HCT116 (cell line): ENCODE measurements at places on chromosomes 2 and 18.
A peak's percentile ranks its signal among the peaks of the same experiment; 100 is the strongest.

- no peak for DNase-seq
These were observed 266.5 kb downstream of the NEDD4L start for GRCh38 chr18:58310517-58310916.

GRCh38 chr18:50099725-50100407 lies 95.1 kb downstream of the MYO5B start:
- no peak for DNase-seq

DNA sequence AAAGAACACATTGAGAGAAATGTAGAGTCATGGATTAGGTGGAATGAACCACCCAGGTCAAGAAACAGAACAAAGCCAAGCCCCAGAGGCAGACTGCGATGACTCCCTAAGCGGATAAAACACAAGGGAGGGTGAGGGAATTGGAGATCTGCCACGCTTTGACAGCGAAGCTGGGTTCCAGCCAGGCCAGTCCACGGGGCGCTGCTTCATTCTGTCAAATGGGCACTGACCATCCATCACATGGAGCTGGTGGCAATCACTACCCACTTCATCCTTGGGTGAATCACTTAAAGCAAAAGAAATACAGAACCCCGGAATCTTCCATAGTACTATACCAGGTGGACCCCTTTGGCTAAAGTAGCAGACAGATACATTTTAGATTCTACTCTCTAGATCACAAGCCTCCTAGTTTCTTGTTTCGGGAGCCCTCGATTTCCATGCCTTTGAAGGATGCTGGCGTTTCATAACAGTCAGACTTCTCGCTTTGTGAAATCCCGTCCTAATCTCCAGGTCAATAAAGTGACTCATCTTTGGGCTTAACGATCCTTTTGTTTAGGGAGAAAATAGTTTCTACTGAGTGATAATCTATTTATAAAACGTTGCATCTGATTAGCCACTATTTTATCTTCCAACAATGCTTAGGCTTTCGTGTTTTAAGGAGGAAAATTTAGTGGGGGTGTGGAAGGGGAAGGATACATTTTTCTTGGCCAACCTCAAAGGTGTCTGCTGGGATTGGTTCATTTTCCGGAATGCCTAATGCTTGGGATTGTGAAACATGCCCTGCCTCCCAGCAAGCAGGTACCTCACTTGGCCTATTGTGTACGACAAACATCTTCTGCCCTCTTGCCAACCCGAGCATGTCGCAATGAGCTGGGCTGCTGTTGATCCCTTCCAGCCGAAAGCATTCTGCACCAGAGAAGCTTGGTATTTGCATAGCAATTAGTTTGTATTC lies 44.1 kb upstream of the HDAC4 start:
- DNase-seq, result no peak

GRCh38 chr2:9292426-9292825 lies 85.8 kb downstream of the ASAP2 start:
- no peak for DNase-seq

GRCh38 chr2:189086710-189087109 lies 92.9 kb downstream of the COL5A2 start:
- no peak for DNase-seq

DNA sequence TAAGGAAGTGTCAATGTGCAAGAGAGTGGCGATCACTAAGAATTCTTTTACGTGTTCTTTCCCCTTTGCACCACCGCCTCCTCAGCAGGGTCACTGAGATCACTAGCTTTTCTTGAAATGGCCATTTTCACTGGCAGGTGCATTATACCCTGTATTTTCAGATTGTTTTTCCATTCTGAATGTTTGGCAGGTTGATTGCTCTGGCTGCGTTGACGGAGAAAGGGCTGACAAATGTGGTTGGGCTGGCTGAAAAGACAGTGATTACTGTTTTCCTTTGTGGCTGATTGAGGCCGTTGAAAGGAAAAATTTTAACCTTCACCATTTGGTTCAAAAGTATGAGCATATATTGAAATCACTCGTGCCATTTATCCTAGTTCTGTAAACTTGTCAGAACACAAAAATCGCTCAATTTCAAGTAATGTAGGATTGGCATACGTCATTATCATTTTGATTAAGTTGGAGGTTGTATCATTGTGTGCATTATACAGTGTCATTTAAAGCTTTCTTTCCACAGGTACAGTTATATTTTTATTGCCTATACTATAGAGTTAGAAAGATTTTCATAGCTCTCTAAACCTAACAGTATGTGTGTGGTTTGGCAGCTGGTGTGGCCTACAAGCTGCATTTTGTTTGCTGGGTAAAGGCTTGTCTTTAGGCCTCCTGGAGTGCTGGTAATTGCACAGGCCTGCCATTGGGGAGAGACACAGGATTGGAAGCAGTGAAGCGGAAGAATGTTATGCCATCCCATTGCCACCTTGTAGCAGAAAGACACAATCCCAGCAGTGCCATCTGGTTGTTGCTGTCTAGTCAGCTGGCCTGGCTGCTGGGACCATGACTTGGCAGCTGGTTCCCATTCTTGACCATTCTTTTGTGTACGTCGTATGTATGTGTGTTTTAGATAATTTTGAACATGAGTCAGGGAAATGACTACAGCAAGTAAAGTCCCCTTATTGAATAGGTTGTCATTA lies 36.7 kb downstream of the DYNC1I2 start:
- DNase-seq, result no peak

DNA sequence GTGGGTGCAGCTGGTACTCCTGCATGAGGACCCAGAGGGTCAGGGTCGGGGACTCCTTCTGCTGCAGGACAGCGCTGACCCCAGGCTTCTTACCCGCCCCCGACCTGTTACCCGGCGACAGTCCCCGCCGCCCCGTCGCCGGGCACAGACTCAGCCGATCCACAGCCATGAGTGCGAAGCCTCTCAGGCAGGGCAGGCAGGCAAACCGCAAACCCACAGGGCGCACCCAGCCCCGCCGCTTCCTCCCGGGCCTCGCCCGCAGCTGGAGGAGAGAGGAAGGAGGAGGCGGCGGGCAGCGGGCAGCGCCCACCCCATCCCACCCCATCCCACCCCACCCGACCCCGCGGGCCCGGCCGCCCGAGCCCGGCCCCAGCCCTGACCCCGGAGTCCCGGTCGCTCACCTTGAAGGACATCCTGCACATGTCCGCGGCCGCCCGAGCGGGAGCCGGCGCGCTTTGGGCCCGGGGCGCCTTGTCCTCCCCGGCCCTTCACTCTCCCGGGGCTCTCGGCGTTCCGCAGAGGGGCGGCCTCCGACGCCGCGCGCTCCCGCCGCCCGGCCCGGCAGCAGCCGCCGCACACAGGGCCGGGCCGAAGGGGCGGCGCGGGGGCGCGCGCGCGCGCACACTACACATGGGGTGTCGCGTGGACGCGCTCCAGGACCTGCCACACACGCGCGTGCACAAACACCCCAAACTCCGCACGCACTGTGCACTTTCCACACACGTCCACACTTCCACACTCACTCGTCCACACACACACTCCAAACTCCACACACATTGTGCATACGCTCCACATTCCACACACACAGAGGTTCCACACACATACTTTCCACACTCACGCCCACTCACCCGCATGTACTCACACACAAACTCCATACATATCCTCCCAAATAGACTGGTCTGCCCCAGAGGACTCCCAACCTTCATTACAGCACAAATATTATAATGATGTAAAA lies at the start of gene ANKRD29:
Gene ANKRD29 (minus strand): TSS at position 603 of the 955 bp plus-strand sequence. CDS start 181 bp downstream, at position 422.
- DNase-seq, result no peak

DNA sequence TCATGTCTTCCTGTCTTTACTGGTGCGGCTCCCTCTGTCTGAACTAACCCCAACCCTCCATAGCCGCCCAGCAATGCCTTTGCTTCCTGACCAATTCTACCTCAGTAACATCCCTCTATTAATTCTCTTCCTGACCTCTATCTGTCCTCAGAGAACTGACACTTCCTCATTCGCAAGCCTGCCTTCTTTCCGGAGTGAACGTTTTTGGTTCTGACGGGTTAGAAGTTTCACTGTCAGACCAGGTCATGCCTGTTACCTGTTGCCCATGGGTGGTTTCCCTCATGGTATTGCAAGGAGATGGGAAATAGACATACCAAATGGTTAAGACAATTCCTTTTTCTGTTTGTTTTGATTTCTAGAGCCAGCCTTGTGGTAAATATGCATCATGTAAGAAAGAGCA lies 453.4 kb upstream of the SLC14A2 start:
- no peak for DNase-seq

GRCh38 chr18:38940863-38941531 lies 1375.4 kb upstream of the CELF4 start:
- peak; percentile 77 for DNase-seq

- no peak for DNase-seq
These were observed 7.1 kb downstream of the ADAM17 start for GRCh38 chr2:9548506-9548905.

GRCh38 chr2:163077241-163077640 lies 238.7 kb upstream of the KCNH7 start:
- DNase-seq, result no peak

DNA sequence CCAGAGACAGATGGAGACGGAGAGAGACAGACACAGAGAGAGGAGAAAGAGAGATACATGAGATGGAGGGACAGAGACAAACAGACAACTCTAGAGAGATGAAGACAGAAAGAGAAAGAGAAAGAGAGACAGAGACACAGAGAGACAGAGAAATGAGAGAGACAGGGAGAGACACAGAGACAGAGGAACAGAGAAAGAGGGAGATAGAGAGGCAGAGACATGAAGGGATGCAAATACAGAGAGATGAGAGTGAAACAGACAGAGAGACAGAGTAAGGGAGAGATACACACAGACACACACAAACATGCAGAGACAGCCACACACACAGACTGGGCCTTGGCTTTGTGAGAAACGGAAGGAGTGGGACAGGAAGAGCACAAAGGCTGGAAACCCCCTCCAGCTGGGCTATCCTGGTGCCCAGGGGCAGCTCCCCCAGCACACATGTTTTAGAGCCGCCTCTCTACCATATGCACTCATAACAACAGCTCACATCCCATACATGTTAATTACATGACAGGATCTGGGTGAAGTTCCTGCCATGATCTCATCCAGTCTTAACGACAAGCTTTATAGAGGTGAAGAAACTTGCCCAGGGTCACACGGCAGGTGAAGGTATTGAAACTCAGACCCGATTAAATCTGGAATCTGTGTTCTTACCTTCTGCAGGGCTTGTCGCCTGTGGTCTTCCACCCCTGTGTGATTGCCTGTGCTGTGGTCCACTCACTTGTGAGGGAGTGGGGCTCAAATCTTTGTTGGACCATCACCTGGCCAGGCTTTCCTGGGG lies 32.4 kb downstream of the IL18R1 start:
- DNase-seq, result no peak

- no peak for DNase-seq
These were observed 52.6 kb downstream of the IL1R2 start for GRCh38 chr2:102044235-102044896.

- DNase-seq, result no peak
These were observed 47.4 kb upstream of the CAB39 start for GRCh38 chr2:230665263-230665691.

GRCh38 chr18:67456711-67457110 lies 59.8 kb downstream of the DSEL start:
- DNase-seq, result no peak

DNA sequence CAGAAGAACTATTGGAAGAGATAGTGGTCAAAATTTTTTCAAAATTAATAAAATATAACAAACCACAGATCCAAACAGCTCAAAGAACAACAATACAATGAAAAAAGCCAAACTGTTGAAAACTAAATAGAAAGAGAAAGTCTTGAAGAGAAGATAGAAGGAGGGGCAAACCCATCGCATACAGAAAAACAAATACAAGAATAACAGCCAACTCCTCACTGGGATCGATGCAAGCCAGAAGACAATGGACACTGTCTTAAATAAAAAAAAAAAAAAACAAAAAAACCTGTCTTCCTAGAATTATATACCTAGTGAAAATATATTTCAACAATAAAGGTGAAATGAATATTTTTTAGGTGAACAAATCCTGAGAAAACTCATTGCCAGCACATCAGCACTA lies 34.1 kb upstream of the ARHGAP25 start:
- DNase-seq, result no peak

DNA sequence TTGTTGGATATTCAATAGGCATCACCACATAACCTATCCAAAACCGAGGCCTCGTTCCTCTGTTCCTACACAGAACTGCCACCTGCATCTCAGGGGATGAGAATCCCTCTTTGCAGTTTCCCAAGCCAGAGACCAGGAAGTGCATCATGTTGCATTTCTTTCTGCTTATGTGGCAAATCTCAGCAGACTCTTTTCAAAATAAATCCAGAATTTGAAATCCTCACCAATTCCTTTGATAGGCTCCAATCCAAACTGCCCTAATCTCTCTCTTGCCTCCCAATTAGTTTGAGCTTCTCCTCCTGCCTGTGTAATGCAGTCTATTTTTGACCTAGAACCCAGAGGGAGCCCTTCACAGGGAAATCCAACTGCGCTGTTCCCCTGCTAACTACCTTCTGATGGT lies 215.5 kb downstream of the RNF144A start:
- DNase-seq, result no peak

DNA sequence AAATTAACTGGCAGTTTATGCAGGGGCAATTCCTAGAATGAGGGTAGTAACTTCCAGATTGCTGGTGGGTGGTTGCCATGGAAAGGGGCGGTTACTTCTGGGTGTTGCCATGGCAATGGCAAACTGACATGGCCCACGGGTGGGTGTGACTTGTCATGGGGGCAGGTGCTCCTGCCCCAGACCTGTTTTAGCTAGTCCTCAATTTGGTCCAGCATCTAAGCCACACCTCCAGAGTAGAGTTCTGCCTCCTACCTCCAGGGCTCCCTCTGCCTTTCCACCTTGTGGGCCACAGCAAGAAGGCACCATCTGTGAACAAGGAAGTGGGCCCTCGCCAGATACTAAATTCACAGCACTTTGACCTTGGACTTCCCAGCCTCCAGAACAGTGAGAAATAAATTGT lies 148.7 kb downstream of the TFCP2L1 start:
- no peak for DNase-seq

- peak; percentile 57 for DNase-seq
These were observed 100.7 kb upstream of the STK39 start for GRCh38 chr2:168348076-168348475.

GRCh38 chr2:219502618-219503017 lies 3.9 kb downstream of the GMPPA start:
- no peak for DNase-seq

DNA sequence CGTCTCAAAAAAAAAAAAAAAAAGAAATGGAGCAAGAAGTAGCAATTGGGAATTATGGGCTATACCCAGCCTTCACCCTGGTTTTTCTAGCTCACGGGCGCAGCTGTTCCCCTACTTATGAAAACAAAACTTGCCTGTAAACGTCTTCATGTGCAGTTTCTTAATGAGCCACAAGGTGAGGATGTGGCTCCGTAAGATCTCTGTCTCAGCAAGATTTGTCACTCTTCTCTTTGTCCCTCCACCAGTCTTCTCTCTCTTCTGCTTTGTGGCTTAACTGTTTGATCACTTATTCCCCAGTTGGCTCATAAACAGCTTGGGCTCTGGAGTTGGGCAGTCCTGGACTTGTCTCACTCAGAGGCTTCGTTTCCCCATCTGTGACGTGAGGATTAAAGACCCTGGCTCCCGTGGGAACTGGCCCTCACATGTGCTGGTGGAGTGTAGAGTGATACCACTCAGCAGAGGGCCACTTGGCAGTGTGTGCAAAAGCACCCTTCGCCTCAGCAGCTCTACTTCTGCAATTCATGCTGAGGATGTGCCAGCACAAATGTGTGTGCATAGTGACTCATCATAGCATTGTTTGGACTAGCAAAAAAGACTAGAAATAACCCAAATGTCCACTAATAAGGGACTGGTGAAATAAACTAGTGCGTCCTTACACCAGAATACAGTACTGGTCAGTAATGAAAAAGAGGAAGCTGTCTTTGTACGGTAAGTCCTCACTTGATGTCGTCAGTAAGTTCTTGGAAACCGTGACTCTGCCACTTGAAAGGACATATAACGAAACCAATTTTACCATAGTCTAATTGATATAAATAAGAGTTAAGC lies 8.7 kb downstream of the CEP68 start:
- DNase-seq, result no peak
